ENCODE measurements at places on chromosomes 7 and 10. TPM values are rescaled to one million over a fixed set of nuclear protein-coding genes. Genes with fewer than 3 reads are reported as not detected.

The CAMK2B gene
- total RNA-seq, result 0.27 TPM

GRCh38 chr7:85890244-85890811, 703.5 kb upstream of the SEMA3D start:
- no peak for DNase-seq
- no peak overlapping the region for H3K27ac ChIP-seq
- H3K27me3 ChIP-seq, result no peaks in the 10 kb centered on the region
- no peak overlapping the region for H3K4me3 ChIP-seq
- no peaks in the 10 kb centered on the region for H3K36me3 ChIP-seq

The PTPRZ1 gene
- 2.0 TPM for total RNA-seq

The ADK gene
- total RNA-seq, result 44.8 TPM

The MTURN gene
- 15.7 TPM for total RNA-seq

DNA sequence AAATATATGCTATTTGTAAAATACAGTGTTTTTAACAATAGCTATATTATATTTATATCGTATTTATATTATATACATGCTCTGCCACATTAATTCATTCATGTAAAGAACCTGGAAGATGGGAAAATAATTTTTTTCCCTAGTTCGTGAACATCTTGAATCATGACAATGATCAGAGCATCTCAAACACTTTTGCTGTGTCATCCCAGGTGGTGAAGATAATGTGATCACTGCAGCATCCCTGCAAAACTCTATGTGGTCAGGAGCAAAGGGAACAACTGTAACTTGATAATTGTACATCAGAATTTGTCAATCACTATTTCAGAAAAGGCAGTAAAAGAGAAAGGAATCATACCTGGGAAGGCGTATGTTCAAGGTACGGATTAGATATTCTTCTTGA, 39.3 kb downstream of the RAPGEF5 start:
- no peaks in the 10 kb centered on the region for H3K27me3 ChIP-seq
- H3K27ac ChIP-seq, result no peak overlapping the region
- no peak overlapping the region for H3K4me3 ChIP-seq
- no peak for DNase-seq
- no peaks in the 10 kb centered on the region for H3K36me3 ChIP-seq

DNA sequence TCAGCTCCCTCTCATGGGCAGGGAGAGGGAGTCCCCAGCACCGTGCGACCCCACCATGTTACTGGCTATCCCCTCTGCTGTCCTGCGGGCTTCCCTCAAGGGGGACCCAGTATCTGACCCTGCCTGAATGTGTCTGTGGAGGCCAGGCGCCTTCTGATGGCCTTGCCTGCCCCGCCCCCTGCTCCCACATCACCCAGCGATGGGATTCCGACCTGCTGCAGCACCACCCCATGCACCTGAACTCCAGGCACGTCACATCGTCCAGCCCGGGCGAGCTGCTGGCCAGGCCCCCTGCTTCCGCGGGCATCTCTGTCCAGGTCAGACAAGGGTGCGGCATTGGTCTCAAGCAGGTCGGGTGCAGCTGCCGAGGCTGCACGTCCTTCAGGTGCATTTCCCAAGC, 19.0 kb downstream of the LRRC27 start:
- H3K4me1 ChIP-seq, result no peaks in the 10 kb centered on the region
- DNase-seq, result peak; percentile 83
- H3K27ac ChIP-seq, result no peak overlapping the region
- peaks cover 9% of the 10 kb centered on the region for H3K36me3 ChIP-seq
- no peak overlapping the region for H3K4me3 ChIP-seq

- H3K27me3 ChIP-seq, result peaks cover 23% of the 10 kb centered on the region
- no peak overlapping the region for H3K4me3 ChIP-seq
- peaks cover 9% of the 10 kb centered on the region for H3K4me1 ChIP-seq
- no peak overlapping the region for H3K27ac ChIP-seq
- no peak for DNase-seq
- H3K36me3 ChIP-seq, result no peaks in the 10 kb centered on the region
Measured at GRCh38 chr7:135281363-135281949, 47.8 kb downstream of the STRA8 start.

DNA sequence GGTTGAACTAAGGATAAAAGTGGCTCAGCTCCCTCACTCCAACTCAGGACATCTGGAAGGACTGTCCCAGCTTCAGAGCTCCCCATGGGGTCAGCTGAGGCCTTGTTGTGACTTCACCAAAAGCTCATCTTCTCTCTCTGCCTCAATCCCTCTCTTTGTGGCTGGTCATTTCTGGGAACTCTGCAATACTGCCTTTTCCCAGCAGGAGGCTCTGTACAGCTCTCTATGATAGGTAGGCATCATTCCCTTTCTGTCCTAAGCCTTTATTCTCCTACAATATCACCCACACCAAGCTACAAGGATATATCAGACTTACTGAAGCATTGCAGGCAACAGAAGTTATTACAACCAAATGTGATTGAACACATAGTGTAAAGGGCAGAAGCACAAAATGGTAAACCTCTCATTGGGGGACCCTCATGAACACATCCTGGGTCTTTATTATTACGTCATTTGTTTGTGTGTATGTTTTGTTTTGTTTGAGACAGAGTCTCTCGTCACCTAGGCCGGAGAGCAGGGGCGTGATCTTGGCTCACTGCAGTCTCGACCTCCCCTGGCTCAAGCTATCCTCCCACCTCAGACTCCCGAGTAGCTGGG, 36.7 kb upstream of the PRPS1L1 start:
- no peak overlapping the region for H3K4me3 ChIP-seq
- peaks cover 9% of the 10 kb centered on the region for H3K27me3 ChIP-seq
- H3K36me3 ChIP-seq, result no peaks in the 10 kb centered on the region
- no peak overlapping the region for H3K27ac ChIP-seq
- H3K4me1 ChIP-seq, result no peaks in the 10 kb centered on the region

The PFKP gene
- total RNA-seq, result 188 TPM

The PTPRE gene
- total RNA-seq, result 3.1 TPM

DNA sequence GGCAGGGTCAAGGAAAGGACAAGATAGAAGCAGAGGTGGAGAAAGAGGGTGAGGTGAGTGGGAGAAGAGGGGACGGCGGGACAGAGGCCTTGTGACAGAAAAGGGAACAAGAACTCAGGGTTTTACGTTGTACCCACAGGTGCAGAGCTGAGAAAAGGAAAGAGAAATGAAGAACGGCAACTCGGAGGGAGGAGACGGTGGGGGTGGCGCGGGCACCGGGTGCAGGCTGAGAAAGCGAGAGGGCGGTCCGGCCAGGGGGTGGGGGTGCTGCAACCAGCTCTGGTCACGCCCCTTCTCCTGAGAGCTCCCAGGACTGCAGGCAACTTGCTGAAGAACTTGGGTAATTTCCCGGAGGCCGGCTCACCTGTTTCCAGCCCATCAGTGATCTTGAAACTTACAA, 65.3 kb downstream of the CARD11 start:
- no peaks in the 10 kb centered on the region for H3K36me3 ChIP-seq
- DNase-seq, result peak; percentile 74
- H3K27me3 ChIP-seq, result peaks cover 15% of the 10 kb centered on the region
- H3K4me3 ChIP-seq, result no peak overlapping the region
- H3K27ac ChIP-seq, result no peak overlapping the region

The ASB10 gene
- total RNA-seq, result not detected

- DNase-seq, result no peak
- no peak overlapping the region for H3K27ac ChIP-seq
- H3K4me1 ChIP-seq, result no peaks in the 10 kb centered on the region
Measured at GRCh38 chr10:8596929-8597472, 542.5 kb downstream of the GATA3 start.

The FAS gene
- total RNA-seq, result 11.2 TPM

DNA sequence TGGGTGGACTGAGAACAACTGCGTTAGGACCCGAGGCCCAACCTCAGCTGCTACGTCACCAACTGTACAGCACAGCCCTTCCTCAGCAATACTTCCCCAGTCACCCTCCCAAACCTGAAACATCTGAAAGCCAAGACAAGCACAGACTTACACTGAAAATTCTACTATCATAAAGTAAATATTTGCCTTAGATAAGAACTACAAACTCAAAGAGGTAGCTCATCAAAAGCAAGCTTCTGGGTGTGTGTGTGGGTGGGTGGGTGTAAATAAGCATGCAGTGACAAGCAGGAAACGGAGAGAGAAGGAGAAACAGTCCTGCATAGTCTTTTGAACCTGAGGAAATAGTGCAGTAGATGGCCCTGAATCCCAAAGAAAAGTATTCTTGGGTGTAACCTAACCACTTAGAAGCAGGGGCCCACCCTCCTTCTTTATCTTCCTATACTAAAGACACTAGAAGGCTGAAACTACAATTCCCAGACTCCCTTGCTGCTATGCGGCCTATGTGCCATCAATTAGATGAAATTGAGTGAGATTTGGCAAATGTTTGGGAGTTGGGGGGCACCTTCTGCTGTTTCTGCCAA, 18.7 kb downstream of the SLC25A13 start:
- H3K27ac ChIP-seq, result peak overlapping the region; percentile 14
- H3K4me3 ChIP-seq, result no peak overlapping the region
- no peaks in the 10 kb centered on the region for H3K36me3 ChIP-seq
- no peaks in the 10 kb centered on the region for H3K27me3 ChIP-seq
- H3K4me1 ChIP-seq, result peaks cover 24% of the 10 kb centered on the region

GRCh38 chr10:15464381-15464780, 93.3 kb upstream of the FAM171A1 start:
- DNase-seq, result no peak
- peaks cover 19% of the 10 kb centered on the region for H3K4me1 ChIP-seq
- H3K4me3 ChIP-seq, result no peak overlapping the region
- H3K27me3 ChIP-seq, result no peaks in the 10 kb centered on the region

The ZP3 gene
- total RNA-seq, result not detected

The ITPRID1 gene
- total RNA-seq, result not detected

DNA sequence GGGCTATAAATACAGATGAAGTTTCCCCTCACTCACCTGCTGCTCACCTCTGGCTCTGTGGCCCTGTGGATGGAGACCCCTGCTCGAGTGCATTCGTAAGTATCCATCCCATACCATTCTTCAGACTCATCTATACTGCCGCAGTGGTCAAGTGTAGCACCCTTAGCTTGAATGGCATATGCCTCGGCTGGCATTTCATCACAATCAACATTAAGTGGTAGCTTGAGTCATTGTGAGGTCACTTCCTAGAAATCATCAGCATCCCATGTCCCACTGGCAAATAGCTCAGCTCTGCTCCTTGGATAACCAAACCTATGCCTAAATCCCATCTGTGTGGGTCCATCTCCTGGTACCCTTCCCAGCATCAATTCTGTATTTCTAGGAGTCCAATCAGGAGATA, 38.2 kb downstream of the MDH2 start:
- peaks cover 30% of the 10 kb centered on the region for H3K4me1 ChIP-seq
- no peak overlapping the region for H3K4me3 ChIP-seq
- no peak for DNase-seq
- no peak overlapping the region for H3K27ac ChIP-seq
- no peaks in the 10 kb centered on the region for H3K27me3 ChIP-seq

- H3K4me1 ChIP-seq, result peaks cover 11% of the 10 kb centered on the region
- H3K4me3 ChIP-seq, result no peak overlapping the region
- no peak overlapping the region for H3K27ac ChIP-seq
- DNase-seq, result no peak
- no peaks in the 10 kb centered on the region for H3K36me3 ChIP-seq
Measured at GRCh38 chr7:155219154-155219531, 78.5 kb upstream of the INSIG1 start.

GRCh38 chr10:34780818-34781380, 34.2 kb downstream of the PARD3 start:
- H3K36me3 ChIP-seq, result no peaks in the 10 kb centered on the region
- no peak for DNase-seq
- H3K4me1 ChIP-seq, result peaks cover 43% of the 10 kb centered on the region
- H3K27ac ChIP-seq, result peak overlapping the region; percentile 81
- H3K4me3 ChIP-seq, result peak overlapping the region; percentile 35
- H3K27me3 ChIP-seq, result no peaks in the 10 kb centered on the region

DNA sequence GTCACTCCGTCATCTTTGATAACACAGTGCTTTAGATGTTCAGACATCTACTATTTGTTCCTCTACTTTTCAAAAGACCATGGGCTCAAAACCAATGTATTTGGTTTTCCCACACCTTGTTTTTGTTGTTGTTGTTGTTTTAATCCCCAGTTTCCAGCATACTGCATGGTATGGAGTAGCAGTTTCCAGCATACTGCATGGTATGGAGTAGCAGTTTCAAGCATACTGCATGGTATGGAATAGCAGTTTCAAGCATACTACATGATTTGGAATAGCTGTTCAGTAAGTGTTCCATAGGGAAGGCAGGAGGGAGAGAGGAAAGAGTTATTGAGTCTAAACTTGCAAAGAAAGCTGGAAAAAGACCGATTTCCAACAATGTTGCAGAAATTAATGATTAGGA, 314.3 kb upstream of the PRKCQ start:
- H3K27me3 ChIP-seq, result no peaks in the 10 kb centered on the region
- no peaks in the 10 kb centered on the region for H3K36me3 ChIP-seq
- no peak overlapping the region for H3K4me3 ChIP-seq
- H3K4me1 ChIP-seq, result no peaks in the 10 kb centered on the region
- no peak overlapping the region for H3K27ac ChIP-seq

- H3K27me3 ChIP-seq, result no peaks in the 10 kb centered on the region
- H3K4me1 ChIP-seq, result peaks cover 49% of the 10 kb centered on the region
- peaks cover under 1% of the 10 kb centered on the region for H3K36me3 ChIP-seq
- H3K4me3 ChIP-seq, result no peak overlapping the region
Measured at GRCh38 chr7:70132852-70133690, 534.8 kb downstream of the AUTS2 start.

- DNase-seq, result no peak
- no peaks in the 10 kb centered on the region for H3K36me3 ChIP-seq
- peaks cover 37% of the 10 kb centered on the region for H3K4me1 ChIP-seq
- no peaks in the 10 kb centered on the region for H3K27me3 ChIP-seq
- H3K27ac ChIP-seq, result peak overlapping the region; percentile 43
- no peak overlapping the region for H3K4me3 ChIP-seq
Measured at GRCh38 chr10:97690133-97690532, 3.1 kb upstream of the AVPI1 start.

- H3K4me1 ChIP-seq, result peaks cover 4% of the 10 kb centered on the region
- no peak for DNase-seq
- peaks cover 1% of the 10 kb centered on the region for H3K27me3 ChIP-seq
- H3K4me3 ChIP-seq, result no peak overlapping the region
Measured at GRCh38 chr10:71726580-71727104, 7.1 kb upstream of the C10orf105 start.

The MACROH2A2 gene
- 22.9 TPM for total RNA-seq

The UCMA gene
- not detected for total RNA-seq

DNA sequence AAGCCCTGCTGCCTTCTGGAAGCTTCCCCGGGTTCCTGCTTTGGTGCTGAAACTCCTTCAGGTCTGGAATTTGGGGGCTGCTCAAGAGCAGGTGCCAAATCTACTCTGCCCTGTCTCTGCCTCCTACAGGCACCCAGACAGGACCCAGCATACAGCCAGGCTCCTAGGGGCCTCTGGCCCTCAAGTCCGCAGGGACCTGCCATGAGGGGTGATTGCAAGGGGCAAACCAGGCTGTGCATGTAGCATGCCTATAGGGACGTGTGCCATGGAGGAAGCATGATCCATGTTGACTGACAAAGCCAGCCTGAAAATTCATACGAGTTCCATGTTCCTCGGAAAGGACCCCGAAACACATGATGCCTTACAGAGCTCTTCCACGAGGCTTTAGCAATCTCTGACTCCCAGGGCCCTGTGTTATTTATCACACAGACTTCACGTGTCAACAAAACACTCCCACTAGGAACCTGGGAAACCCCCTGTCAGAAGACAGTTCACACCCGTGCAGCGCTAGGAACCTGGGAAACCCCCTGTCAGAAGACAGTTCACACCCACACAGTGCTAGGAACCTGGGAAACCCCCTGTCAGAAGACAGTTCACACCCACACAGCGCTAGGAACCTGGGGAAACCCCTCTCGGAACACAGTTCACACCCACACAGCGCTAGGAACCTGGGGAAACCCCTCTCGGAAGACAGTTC, 75.3 kb upstream of the DNAAF5 start:
- peaks cover 1% of the 10 kb centered on the region for H3K36me3 ChIP-seq
- H3K4me3 ChIP-seq, result no peak overlapping the region
- DNase-seq, result no peak
- H3K4me1 ChIP-seq, result no peaks in the 10 kb centered on the region
- H3K27ac ChIP-seq, result no peak overlapping the region

The SAMD9 gene
- 5.0 TPM for total RNA-seq

The ELN gene
- 8,224 TPM for total RNA-seq

The LRRC18 gene
- not detected for total RNA-seq
